Activated CD4-positive, CD25-positive, alpha-beta regulatory T cell (primary cell): ENCODE measurements at places on chromosomes 7 and 10.

DNA sequence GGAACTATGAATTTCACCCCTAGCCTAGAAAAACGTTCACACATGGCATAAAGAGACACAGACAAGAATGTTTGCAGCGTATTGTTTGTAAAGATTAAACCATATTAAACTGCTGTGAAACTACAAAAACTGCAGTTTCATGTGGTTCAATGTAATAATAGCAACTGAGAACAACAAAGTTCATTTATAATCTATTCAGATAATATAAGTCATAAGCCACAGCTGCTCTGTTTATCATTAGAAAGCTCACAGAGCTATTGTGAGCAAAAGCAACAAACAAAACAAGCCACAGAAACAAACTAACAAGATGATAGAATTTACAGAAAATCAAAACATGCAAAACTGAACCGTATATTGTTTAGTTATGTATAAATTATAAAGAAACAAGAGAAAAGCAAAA, 113.5 kb downstream of the AHR start:
- DNase-seq, result no peak

DNA sequence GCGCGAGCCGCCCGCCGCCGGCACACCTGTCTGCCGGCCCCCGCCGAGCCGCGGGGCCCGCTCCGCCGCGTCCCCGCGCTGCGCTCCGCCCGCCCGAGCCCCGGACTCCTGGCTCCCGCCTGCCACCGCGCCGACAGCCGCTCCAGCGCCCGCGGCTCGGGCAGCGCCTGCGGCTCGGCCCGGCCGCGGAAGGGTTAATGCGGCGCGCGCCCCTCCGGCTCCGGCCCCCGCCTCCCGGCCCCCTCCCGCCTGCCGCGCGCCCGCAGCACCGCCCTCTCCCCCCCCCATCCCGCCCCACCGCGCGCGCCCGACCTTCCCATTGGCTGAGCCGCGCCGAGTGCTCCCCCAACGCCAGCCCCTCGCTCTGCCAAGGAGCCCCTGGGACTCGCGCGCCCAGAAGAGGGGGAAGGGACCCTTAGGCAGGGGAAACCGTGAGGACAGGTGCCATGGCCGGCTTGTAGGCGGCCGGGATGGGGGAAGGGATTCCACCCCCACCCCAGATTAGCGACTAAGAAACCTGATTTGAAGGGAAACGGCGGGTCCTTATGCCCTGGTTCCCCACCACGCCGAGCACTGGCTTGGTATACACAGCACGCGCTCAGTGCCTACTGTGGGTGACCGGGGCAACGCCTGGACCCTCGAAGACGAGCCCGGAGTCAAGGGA, at the start of gene KCNH2:
KCNH2 (minus strand) TSS at position 196 of the 664 bp plus-strand sequence. CDS start 408 bp downstream, outside the sequence.
- no peak for DNase-seq

DNA sequence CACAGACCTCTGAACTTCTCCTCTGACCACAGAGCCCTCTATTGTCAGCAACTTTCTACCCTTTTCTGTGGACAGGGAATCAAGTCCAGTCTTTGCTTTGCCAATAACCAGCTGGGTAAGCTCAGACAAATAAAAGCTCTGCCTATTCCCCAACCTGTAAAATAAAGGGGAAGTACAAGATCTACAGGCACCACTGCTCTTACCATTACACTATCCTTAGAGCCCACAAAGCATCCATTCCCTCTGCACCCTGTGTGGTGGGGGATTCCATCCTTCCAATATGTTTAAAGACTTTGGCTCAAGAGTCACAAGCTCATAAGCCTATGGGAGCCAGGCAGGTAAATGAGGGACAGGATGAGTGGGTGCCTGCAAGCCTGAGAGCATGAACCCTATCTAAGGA, 88.2 kb downstream of the PARD3 start:
- DNase-seq, result no peak

GRCh38 chr10:89122433-89123051, 84.6 kb downstream of the CH25H start:
- no peak for DNase-seq

DNA sequence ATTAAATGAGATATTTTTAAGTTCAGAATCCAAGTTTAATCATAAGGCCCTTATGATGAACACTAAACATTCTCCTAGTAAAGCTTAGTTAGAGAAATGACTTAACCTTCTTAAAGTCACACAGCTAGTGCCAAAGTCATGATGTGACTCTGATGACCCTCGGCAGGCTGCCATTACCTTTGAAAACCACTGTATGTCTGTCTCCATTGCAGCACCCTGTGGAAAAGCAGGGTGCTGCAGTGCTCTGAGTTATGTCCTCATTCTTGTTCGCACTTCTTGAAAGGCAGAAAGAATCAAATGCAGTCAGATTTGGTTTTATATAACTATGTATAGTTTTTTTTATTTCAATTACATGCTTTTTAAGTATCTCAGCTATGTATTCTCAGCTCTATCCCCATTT, 105.0 kb downstream of the PHTF2 start:
- DNase-seq, result no peak

DNA sequence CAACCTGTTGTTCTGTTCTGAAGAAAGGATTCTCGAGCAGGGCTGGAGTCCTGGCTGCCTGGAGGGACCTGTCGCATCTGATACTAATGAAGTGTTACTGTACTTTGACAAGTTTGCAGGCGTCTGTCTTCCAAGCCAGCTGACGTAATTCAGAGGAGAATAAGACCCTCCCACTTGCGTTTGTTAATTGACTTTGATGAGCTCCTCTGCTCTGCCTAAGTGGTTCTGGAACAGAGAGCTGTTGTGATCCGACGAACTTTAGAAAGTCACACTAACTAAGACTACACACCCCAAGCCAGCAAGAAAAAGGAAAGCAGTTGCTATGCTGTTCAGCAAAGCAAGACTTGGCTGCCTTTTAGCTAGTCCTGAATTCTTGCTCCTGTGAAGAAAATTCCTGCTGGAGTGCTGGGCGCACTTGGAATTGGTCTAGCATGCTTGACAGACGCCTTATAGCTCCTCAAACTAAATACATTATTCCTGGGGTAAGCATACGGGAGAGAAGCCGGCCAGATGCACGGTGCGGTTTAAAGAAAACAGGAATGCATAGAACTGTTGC, 200.3 kb downstream of the CACNB2 start:
- no peak for DNase-seq

GRCh38 chr7:112143582-112143981, 62.6 kb downstream of the DOCK4 start:
- DNase-seq, result no peak

DNA sequence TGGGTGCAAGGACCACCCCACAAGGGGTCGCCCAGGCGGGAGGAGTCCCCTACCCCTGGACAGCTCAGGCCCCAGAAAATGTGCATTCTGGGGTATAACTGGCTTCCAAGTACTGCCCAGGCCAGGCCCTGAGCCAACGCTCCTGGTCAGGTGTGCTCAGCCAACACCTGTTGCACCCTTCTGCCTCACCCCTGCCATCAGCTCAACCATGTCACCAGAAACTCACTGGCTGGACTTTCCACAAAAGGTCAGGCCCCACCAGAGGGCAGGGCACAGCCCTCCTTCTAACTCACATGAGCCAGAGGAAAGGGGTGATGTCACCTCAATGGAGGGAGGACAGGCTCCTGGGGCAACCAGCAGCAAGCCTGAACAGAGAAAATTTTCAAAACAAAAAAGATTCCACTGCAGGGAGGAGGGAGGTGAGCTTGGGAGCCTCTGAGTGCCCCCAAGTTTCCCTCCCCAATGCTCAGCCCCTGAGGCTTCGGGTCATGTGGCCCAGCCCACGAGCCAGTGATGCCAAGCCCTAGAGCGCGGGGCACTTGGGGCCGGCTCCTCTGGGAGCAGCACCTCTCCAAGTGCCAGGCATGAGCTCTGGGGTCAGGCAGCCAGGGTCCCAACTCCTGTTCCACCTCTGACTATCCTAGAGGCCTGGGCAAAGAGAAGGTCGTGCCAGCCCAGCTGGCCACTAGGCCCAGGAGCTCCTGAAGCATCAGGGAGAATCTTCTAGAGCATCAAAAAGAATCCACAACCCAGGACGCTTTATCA, 2.2 kb downstream of the OGDHL start:
- DNase-seq, result no peak

GRCh38 chr10:57716884-57717283, 550.8 kb downstream of the IPMK start:
- DNase-seq, result no peak

- no peak for DNase-seq
Measured at GRCh38 chr7:156603011-156603410, 37.6 kb upstream of the RNF32 start.

DNA sequence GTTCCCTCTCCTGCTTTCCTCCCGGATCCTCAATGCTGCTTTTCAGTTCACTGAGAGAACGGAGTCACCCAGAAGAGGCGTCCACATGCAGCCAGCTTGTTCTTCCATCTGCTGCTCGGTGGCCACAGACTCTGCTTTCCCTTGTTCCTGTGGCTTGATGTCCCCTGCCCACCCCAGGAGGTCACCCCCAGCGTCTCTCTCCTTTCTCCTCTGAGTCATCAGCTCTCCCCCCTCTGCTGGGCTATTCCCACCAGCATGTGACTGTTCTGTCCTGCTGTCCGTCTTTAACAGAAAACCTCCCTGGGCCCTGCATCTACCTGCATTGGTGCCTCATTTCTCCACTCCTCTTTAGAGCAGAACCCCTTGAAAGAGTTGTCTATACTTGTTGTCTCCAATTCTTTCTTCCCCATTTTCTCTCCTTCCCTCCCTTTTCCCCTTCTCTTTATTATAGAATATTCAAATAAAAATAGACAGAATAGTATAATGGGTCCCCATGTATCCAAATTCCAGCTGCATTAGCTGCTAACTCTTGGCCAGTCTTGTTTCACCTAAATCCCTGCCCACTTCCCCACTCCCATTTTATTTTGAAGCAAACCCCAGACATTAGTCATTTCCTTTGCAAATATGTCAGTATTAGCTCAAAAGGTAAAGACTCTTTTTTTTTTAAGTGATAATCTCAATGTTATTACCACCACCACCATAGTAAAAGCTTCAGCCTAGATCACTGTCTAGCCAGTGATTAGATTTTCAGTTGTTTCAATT, 4.1 kb downstream of the ZNF282 start:
- DNase-seq, result no peak
